Neural crest cell (in vitro differentiated cells): ENCODE measurements at places on chromosomes 6 and 20.

- H3K27ac ChIP-seq, result no peak overlapping the region
- H3K4me3 ChIP-seq, result no peak overlapping the region
- H3K4me1 ChIP-seq, result peaks cover 5% of the 10 kb centered on the region
- H3K27me3 ChIP-seq, result no peaks in the 10 kb centered on the region
- DNase-seq, result no peak
- peaks cover 2% of the 10 kb centered on the region for H3K36me3 ChIP-seq
Measured at GRCh38 chr6:134903448-134903847, 46.5 kb downstream of the ALDH8A1 start.

DNA sequence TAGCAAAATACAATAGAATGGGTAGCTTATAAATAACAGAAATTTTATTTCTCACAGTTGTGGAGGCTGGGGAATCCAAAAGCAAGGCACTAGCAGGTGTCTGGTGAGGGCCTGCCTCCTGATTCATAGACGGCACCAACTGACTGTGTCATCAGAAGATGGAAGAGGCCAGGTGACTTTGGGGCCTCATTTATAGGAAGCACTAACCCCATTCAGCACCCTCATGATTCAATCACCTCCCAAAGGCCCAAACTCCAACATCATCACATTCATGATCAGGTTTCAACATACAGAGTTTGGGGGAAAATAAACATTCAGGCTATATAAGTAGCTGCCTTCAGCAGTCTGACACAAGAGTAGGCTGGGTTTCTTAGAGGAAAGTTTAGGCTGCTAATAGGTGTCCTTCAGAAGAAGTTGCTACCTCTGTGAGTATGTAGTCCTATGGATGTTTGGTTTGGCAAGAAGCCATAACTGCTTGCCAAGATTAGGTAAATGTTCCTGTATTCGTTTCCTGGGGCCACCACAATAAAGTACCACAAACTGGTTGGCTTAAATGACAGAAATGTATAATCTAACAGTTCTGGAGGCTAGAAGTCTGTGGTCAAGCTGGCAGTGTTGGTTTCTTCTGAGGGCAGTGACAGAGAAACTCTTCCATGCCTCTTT, 48.8 kb downstream of the NT5E start:
- no peak for DNase-seq
- no peak overlapping the region for H3K27ac ChIP-seq
- H3K4me1 ChIP-seq, result no peaks in the 10 kb centered on the region
- H3K36me3 ChIP-seq, result peaks cover 18% of the 10 kb centered on the region

- peak overlapping the region; percentile 91 for H3K4me3 ChIP-seq
- H3K36me3 ChIP-seq, result peaks cover 5% of the 10 kb centered on the region
- DNase-seq, result no peak
- no peak overlapping the region for H3K27ac ChIP-seq
Measured at GRCh38 chr6:28953585-28954258, 29.9 kb upstream of the TRIM27 start.

DNA sequence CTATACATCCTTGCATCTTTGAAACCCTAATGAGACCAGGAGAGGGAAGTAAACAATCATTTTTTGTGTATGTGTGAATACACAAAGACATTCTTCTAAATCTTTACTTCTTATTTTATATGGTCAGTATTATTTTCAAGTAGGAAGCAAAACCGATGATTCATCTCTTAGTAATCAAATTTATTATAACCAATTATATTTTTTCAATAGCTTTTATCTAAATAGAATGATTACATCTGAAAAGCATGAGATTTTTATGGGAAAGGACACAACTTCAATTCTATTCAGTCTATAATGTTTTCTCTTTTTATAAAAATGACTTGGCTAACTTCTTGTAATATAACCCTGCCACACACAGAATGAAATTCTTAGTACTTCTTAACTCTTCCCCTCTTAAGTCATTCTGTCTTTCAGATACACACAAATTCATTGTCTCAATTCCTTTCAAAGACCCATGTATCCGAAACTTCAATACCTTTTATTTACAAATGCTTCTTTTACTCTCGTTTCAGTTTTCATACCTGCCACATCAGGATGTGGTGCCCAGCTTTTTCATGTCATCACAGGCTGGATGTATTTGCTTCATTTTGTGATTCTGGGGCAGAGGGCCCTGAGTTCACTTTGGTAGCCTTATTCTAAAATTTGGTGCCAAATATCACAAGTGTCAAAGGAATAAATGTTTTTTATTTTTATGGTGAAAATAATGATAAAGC, 227.0 kb downstream of the PHF3 start:
- H3K36me3 ChIP-seq, result no peaks in the 10 kb centered on the region
- H3K4me1 ChIP-seq, result no peaks in the 10 kb centered on the region
- DNase-seq, result no peak

DNA sequence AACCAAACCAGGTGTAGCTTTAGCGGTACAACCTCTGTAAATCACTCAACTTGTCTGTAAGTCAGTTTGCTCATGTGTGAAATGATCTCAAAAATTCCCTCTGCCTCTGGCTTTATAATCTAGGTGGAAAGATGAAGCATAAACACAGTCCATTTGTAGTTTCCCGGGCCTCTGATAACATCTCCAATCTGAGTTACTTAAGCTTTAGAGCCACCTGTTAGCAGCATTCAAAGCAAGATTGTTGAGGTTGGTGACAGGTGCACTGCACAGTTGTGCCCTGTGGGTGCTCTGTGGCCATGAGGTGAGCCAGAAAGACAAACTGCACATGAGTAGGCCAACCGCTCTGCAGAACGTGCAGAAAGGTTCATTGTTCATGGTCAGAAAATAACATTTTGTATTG, 53.7 kb downstream of the MOCS1 start:
- H3K27ac ChIP-seq, result no peak overlapping the region
- DNase-seq, result no peak
- no peaks in the 10 kb centered on the region for H3K4me1 ChIP-seq
- no peaks in the 10 kb centered on the region for H3K27me3 ChIP-seq
- peaks cover 9% of the 10 kb centered on the region for H3K36me3 ChIP-seq

GRCh38 chr6:25192590-25193459, 86.3 kb upstream of the CARMIL1 start:
- peaks cover 7% of the 10 kb centered on the region for H3K4me1 ChIP-seq
- DNase-seq, result no peak
- no peaks in the 10 kb centered on the region for H3K36me3 ChIP-seq
- no peak overlapping the region for H3K27ac ChIP-seq
- H3K27me3 ChIP-seq, result no peaks in the 10 kb centered on the region
- no peak overlapping the region for H3K4me3 ChIP-seq

DNA sequence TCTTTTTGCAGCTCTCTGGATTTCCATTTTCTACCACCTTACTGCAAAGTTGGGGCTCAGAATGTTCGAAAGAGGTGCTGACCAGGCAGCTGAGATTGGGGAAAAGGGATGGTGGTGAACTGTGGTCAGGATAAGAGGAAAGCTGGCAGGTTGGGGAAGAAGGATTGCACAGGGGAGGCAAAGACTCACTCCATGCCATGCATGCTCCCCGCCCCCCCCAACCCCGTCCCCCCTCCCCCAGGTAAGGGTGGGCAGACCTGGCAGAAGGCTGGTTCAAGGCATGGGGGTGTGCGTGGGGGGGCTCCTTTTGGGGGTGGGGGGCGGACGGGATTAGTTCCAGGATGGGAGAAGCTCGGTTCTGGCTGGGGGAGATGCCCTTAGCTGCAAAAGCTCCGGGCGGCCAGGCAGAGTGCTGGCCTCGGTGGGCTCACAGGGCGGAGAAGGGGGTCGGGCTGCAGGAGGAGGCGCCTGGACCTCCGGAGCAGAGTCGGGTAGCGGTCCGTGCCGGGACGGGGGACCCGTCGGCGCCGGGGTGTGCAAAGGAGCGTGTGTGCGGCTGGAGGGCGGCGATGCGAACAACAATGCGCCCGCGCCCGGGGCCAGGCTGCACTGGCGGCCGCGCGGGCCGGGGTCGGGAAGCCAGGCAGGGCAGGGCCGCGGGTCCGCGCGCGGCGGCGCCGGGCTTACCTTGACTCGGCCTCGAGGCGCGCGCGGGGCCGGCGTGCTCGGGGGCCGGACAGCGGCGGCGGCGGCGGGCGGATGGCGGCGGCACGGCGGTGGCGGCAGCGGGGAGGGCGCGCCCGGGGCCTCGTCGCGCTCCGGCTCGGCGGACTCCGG, 880 bp downstream of the ADNP start:
- H3K27me3 ChIP-seq, result peaks cover 15% of the 10 kb centered on the region
- H3K36me3 ChIP-seq, result peaks cover 26% of the 10 kb centered on the region

- H3K4me3 ChIP-seq, result no peak overlapping the region
- DNase-seq, result no peak
- no peak overlapping the region for H3K27ac ChIP-seq
- H3K4me1 ChIP-seq, result peaks cover 21% of the 10 kb centered on the region
- H3K36me3 ChIP-seq, result peaks cover 17% of the 10 kb centered on the region
Measured at GRCh38 chr6:22036275-22036674, 260.6 kb downstream of the PRL start.

- H3K27me3 ChIP-seq, result no peaks in the 10 kb centered on the region
- no peak overlapping the region for H3K4me3 ChIP-seq
- H3K36me3 ChIP-seq, result peaks cover 2% of the 10 kb centered on the region
- no peak for DNase-seq
- no peaks in the 10 kb centered on the region for H3K4me1 ChIP-seq
- no peak overlapping the region for H3K27ac ChIP-seq
Measured at GRCh38 chr6:129638055-129638684, 71.8 kb downstream of the ARHGAP18 start.

DNA sequence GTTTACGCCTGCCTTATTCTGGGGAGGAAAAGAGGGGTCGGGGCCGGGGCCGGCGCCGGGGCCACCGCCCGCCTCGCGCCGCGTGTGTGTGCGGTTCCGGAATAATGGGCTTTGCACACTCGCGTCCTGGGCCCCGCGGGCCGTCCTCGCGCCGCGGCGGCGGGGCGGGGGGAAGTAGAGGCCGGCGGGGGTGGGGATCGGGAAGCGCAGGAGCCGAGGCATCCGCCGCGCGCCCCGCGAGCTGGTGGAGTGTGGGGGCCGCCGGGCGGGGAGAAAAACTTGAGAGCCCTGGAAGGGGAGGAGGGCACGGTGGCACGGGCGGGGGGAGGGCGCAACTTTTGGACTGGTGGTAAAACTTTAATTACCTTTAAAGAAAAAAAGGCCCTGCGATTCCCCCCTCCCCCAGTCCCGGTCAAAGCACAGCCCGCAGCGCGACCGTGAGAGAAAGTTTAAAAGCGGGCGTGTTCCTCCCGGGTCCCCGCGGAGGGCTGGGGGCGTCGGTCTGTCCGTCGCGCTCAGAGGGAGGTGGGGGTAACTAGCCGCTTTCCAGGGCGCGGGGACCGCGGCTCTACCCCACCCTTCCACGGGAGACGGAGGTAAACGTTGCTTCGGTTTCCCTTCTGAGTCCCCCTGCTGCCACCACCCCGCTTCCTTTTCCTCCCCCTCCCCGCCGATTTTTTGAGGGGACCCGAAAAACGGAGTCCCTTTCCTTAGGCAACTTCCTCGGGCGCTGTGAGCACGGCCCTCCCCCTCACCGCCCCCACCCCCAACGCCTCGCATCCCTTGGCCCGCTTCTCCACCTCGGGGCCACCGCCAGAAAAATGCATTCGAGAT, 1.9 kb downstream of the L3MBTL3 start:
- H3K4me3 ChIP-seq, result peak overlapping the region; percentile 100
- peaks cover 8% of the 10 kb centered on the region for H3K36me3 ChIP-seq
- DNase-seq, result peak; percentile 9

DNA sequence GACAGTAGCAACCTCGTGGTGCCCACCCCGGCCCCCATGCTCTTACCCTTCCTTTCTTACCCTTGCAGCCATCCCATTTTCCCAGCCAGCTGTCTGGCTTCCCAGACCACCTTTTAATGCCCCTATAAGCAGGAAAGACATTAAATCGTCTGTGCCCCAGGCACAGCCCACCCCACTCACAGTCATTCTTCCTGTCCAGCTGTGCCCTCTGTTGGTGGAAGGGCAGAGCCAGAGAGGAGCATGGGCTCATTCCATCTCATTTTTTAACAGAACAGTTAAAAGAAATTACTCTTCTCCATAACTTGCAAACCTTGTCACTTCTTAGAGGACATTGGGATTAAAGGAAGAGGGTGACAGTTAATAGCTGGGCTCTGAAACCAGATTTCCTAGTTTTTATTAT, 240.5 kb downstream of the NRN1 start:
- DNase-seq, result no peak
- peaks cover 15% of the 10 kb centered on the region for H3K4me1 ChIP-seq
- H3K27me3 ChIP-seq, result no peaks in the 10 kb centered on the region
- H3K36me3 ChIP-seq, result peaks cover 7% of the 10 kb centered on the region
- no peak overlapping the region for H3K4me3 ChIP-seq

- no peaks in the 10 kb centered on the region for H3K36me3 ChIP-seq
- no peak overlapping the region for H3K27ac ChIP-seq
- no peak overlapping the region for H3K4me3 ChIP-seq
- H3K4me1 ChIP-seq, result no peaks in the 10 kb centered on the region
- DNase-seq, result no peak
Measured at GRCh38 chr6:92710048-92710447, 709.3 kb downstream of the EPHA7 start.

DNA sequence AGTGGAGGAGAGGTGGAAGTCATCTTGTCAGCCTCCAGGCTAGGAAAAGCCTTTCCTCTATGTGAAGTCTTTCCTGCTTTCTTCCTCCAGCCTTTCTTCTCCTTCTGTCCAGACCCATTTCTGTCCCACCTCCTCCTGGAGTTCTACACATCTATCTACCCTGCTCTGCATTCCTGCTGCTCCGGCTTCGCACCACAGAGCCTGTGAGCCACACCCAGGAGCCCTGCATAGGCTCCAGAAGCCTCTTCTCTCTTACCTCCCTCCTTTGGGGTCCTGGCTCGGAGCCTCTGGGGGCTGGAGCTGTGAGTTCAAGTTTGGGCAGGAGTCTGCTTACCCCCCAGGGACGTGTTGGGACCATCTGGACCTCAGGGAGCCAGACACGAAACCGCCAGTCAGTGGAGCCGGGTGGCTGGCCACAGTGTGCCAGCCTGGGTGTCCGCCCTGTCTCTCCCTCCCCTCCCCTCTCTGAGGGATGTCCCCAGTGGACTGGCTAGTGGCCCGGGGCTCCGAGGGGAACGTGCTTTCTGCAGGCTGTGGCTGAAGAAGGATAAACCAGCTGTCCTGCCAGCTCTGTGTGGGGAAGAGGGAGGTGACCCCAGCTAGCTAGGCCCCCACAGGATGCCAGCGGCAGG, 99.2 kb downstream of the VEGFA start:
- no peak for DNase-seq
- no peaks in the 10 kb centered on the region for H3K27me3 ChIP-seq
- H3K4me3 ChIP-seq, result no peak overlapping the region
- H3K36me3 ChIP-seq, result no peaks in the 10 kb centered on the region
- peaks cover 5% of the 10 kb centered on the region for H3K4me1 ChIP-seq

DNA sequence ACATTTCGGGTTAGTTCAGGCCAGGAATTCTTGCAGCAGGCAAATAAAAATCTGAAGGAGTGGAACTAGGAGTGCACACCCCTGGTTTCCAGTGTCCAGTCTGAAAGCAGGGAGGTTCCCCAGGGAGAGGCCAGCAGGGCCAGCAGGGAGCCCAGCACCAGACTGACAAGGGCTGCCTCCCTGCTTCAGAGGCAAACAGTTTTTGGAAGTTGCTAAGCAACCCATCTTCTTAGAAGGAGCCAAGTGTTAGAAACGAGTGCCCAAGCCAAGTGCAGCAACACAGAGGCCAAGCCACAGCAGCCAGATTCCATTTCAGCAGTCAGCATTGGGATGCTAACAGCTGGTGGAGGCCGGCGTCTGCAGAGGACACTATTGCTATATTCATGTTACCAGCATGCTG, 179.1 kb downstream of the SYNDIG1 start:
- no peaks in the 10 kb centered on the region for H3K4me1 ChIP-seq
- H3K27ac ChIP-seq, result no peak overlapping the region
- DNase-seq, result no peak
- no peaks in the 10 kb centered on the region for H3K36me3 ChIP-seq

GRCh38 chr20:18058661-18059467, 1.1 kb upstream of the OVOL2 start:
- DNase-seq, result no peak
- H3K4me3 ChIP-seq, result peak overlapping the region; percentile 82
- peaks cover 13% of the 10 kb centered on the region for H3K4me1 ChIP-seq
- H3K27ac ChIP-seq, result no peak overlapping the region

- no peak for DNase-seq
- H3K4me1 ChIP-seq, result no peaks in the 10 kb centered on the region
- H3K4me3 ChIP-seq, result no peak overlapping the region
- no peak overlapping the region for H3K27ac ChIP-seq
Measured at GRCh38 chr6:128124713-128125112, 223.9 kb upstream of the THEMIS start.
